GM12878 (cell line): ENCODE measurements at places on chromosomes 5 and 9.

- DNase-seq: no peak
These were observed 86.3 kb downstream of the PRR16 start for GRCh38 chr5:120550358-120550757.

GRCh38 chr9:94622087-94622800, 17.1 kb downstream of the FBP1 start:
- DNase-seq: no peak

- no peak for DNase-seq
These were observed 56.8 kb upstream of the SMIM32 start for GRCh38 chr5:136249678-136250266.

DNA sequence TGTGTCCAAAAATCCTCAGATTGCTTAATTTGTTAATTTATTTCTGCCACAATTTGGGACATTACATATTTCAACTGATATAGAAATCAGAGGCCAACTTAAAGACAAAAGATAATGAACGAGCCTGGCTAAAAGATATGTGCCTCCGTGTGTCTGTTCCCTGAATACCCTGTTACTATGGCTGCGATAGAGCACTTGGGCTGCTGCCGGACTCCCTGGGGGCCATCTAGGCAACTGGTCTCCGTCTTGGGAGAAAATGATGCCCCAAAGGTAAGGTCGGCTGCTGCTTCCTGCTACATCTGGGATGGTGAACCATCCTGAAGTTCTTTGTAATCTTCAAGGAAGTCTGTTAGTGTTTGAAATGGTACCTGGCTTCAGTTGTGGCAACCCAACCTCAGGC, 72.0 kb downstream of the RCL1 start:
- DNase-seq: no peak

GRCh38 chr5:138952962-138953361, 77.8 kb upstream of the LRRTM2 start:
- DNase-seq: no peak
